ENCODE measurements at places on chromosomes 13 and 19. TPM values are rescaled to one million over a fixed set of nuclear protein-coding genes. Genes with fewer than 3 reads are reported as not detected.

DNA sequence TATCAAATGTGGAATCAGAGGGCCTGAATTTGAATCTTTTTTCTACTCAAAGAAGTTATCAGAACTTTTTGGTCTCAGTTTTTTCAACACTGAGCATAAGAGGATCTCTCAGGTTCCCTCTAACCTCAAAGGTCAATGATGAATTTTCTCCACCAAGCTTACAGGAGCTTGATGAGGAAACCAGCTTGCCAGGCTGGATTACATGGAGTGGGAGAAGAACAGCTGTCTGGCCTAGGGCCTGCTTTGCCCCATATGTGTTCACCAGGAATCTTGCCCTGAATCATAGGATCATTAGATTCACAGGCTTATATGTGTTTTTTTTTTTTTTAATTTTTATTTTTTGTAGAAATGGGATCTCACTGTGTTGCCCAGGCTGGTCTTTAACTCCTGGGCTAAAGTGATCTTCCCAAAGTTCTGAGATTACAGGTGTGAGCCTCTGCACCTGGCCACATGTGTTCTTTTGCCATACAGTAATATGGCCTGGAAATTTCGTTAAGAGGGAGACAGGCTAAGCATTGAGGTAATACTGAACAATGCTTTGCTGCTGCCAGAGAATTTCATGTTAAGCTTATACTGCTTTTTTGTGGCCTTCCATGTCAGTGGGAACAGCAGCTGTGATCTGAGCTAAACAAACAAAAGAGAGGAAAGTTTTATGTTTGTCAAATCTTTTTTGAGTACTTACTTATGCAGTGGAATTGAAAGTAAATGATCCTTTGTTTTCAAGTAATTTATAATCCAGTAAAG is 110.6 kb downstream of the DNAJC3 start:
- no peak for DNase-seq

DNA sequence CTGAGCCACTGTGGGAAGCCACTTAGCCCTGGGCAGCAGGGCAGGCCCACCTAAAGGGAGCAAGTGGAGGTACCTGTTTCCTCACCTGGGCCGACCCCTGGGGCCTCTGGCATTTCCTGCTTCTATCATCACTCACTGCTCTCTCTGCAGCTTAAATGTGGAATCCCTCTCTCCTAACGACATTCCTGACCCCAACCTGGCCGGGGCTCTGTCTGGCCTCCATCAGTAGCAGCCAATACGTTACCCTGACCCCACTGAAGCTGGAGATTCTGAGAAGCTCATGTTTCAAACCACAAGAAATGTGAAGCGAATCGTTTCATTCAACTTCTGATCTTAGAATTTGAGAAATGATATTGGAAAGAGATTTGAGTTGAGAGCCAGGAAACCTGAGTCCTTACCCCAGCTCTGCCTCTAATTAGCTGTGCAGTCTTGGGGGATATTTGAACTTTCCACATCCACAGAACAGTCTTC is 39.9 kb downstream of the DOCK9 start:
- no peak for DNase-seq

GRCh38 chr13:112688560-112689302 is 1.1 kb upstream of the ATP11A start:
- DNase-seq: no peak

- DNase-seq: no peak
These were observed 137.5 kb downstream of the SLITRK6 start for GRCh38 chr13:85661675-85662074.

GRCh38 chr19:55068950-55069864 is 6.3 kb upstream of the RDH13 start:
- DNase-seq: no peak

DNA sequence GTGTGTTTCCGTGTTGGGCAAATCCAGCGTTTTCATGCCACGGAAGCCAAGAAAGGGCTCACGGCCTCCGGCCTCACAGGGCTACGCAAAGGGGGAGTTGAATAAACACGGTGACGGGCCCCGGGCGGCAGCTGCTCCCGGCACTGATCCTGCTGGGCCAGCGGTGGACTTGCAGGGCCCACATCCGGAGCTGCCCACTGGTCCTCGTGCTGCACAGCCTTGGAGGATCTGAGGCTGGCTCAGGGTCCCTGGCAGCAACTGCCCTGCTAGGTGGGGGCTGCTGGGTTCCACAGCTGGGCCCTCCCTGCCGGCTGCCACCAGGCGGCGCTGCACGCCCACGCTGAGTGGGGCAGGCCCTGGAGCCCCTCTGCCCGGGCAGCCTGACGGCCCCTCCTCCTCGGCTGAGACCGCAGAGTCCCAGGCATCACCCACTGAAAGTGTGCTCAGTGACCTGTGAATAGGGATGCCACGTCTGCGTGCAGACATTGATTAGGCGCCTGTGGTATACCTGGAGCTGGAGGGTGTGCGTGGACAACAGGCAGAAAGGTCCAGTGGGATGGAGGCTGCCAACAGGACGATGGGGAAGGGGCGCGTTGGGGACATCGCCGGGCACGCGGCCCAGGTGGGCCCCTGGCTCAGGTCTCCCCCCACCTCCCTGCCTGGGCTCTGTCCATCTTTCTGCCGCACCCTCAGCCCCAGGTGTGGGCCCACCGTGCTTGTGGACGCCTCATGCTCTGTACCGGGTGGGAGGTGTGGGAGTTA is 5.3 kb upstream of the HCN2 start:
- DNase-seq: no peak

DNA sequence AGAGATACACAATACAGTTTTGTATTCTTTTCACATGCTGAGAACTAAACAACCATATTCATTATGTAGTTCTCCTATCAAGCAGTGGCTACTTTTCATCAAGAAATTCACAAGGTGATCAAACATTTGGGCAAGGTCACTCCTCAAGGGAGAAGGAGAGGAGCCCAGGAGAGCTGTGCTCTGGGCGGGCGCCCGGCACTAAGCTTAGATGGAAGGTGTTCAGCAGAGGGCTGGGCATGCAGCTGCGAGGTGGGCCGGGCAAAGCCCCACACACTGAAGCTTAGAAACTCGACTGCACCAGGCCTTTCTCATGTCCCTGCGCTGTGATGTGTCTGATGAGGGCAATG is 30.4 kb upstream of the SPACA7 start:
- no peak for DNase-seq

DNA sequence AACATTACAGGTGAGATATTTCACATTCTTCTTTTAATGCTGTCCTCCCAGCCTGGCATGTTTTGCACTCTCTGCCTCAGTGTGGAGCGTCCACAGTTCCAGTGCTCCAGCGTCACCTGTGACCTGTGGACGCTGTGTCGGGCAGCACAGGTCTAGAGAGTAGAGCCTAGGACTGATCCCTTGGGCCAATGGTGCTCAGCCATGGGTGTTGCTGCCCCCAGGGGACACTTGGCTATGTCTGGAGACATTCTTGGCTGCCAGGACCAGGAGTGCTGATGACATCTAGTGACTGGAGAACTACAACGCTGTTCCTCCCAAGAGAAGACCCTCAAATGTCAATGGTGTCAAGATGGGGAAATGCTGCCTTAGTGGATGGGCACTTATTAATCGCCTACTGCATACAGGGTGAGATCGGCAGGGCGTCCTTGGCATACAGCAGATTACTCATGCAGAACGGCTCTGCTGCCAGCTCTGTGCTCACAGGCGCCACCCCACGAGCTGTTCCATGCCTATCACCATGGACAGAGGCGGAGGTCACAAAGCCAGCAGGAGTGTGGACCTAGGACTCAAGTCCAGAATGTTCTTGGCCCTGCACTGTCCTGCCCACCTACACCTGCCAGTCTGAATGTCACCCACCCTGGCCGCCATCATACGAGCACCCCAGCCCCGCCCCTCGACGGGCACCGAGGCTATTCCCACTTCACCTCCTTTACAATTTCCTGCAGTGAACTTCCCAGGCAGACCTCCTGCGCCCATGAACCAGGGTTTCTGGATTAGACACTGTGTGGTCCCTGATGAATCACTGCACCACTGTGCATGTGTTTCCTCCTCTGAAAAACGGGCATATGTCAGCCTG is 13.9 kb upstream of the MADCAM1 start:
- no peak for DNase-seq

- no peak for DNase-seq
These were observed 4.4 kb downstream of the WASF3 start for GRCh38 chr13:26561651-26562511.

- DNase-seq: no peak
These were observed 244.6 kb downstream of the B3GLCT start for GRCh38 chr13:31444266-31444856.

- no peak for DNase-seq
These were observed 21.9 kb downstream of the VRK3 start for GRCh38 chr19:50003254-50003788.

The PRKACA gene
- 14.4 TPM for total RNA-seq

The CLDND2 gene
- 1.2 TPM for total RNA-seq

The MEIS3 gene
- total RNA-seq: 5.3 TPM

The FAAP24 gene
- 4.6 TPM for total RNA-seq

The PNMA8A gene
- not detected for total RNA-seq

The CCNE1 gene
- total RNA-seq: 5.6 TPM
